ENCODE measurements at places on chromosomes 2 and 18.

DNA sequence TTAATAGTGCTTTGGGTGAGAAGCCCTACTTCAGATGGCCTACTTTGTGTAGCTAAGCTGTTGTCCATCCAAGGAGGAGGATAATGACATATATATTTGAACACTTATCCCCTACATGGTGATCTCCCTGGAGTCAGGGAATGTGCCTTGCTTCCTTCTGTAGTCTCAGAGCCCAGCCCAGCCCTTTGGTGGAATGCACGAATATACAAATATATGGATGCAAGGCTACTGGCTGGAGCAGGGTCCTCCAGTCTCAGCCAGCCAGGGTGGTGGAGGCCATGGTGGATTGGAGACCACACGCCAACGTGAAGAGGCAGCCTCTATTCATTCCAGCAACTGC is 150.6 kb upstream of the RIOK3 start:
- DNase-seq: no peak

- DNase-seq: no peak
Measured at GRCh38 chr2:75192496-75192895, 6.8 kb downstream of the TACR1 start.

- DNase-seq: no peak
Measured at GRCh38 chr2:136796339-136796738, 31.0 kb downstream of the THSD7B start.

DNA sequence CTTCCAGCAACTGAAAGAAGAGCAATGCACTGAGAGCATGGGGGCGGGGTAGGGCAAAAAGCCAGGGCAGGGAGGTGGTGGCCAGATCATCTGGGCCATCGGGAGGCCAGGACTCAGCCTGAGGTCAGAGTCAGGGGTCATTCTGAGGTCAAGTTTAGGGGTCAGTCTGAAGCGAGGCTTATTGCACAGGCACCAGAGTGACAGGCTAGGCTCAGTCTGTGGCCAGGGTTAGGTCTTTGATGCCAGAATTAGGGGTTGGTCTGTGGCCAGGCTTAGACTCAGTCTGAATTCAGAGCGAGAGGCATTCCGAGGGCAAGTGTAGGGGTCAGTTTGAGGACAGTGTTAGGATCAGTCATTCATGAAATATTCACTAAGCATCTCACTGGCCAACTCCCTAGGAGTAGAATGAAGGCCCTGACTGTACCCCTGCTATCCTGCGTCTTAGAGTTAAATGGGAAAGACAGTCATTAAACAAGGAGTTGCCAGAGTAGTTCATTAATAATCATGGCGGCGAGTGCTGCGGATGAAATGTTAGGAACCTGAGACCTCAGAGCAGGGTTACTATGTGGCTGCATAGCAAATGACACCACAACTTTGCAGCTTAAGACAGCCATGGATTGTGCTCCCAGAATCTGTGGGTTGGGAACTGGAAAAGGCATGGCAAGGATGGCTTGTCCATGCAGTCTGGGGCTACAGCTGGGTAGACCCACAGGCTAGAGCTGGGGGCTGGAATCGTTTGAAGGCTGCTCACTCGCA is 198.7 kb downstream of the CYP26B1 start:
- DNase-seq: no peak

- DNase-seq: no peak
Measured at GRCh38 chr2:230953845-230954244, 28.8 kb upstream of the GPR55 start.

DNA sequence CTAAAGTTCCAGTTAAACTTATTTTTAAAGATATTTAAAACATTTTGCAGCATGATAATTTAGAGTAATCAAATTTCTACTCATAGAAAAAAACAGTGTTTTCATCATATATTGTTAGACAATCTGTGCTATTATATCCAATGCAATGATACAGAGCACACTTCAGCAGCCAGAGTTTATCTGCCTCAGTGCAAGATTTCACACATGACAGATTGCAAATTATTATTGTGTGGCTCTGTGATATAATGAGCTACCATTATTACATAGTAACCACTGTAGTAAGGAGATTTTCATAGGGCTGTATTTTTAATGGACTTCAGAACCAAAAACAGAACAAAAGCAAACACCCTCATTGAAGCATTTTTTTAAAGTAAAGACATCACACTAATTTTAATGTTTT is 762.4 kb downstream of the DSC3 start:
- DNase-seq: no peak

DNA sequence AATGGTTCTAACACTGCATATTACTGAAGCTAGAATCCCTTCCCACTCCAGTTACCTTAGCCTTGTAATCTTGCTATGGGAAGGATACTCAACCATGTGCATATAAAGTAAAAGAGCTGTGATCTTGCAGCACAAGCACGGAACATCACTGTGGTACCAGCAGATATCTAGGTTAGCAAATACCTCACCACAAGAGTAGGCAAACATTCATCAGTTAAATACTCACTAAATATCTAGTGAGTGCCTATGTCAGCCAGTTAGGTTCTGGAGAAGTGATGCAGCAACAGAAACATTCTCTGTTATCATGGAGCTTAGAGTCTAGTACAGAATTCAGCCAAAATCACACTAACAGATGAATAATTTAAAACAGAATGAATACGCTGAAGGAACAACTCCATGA is 349.6 kb upstream of the UBE2E3 start:
- no peak for DNase-seq

DNA sequence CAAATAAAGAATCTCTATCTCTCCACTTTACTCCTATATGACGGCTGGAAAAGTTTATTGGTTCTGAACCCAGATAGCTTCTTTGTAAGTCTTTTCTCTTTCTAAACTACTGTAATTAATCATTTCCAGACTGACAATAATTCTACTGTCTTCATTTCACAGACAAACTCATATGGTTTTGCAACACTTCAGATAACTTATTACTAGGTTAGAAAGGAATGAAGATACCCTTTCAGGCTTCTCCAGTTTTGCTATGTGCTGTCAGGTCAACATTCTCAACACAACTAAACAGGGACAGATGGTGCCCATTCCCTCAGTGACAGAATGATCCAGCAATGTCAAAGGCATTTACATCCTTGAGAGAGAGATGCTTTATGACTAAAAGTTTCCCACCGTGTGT is 198.5 kb upstream of the ITGA4 start:
- DNase-seq: no peak

GRCh38 chr2:172467382-172467781 is 40.0 kb downstream of the ITGA6 start:
- DNase-seq: peak; percentile 53

- DNase-seq: peak; percentile 24
Measured at GRCh38 chr2:225566798-225567197, 167.3 kb downstream of the NYAP2 start.

- DNase-seq: peak; percentile 60
Measured at GRCh38 chr2:66582987-66583880, 148.3 kb downstream of the MEIS1 start.

DNA sequence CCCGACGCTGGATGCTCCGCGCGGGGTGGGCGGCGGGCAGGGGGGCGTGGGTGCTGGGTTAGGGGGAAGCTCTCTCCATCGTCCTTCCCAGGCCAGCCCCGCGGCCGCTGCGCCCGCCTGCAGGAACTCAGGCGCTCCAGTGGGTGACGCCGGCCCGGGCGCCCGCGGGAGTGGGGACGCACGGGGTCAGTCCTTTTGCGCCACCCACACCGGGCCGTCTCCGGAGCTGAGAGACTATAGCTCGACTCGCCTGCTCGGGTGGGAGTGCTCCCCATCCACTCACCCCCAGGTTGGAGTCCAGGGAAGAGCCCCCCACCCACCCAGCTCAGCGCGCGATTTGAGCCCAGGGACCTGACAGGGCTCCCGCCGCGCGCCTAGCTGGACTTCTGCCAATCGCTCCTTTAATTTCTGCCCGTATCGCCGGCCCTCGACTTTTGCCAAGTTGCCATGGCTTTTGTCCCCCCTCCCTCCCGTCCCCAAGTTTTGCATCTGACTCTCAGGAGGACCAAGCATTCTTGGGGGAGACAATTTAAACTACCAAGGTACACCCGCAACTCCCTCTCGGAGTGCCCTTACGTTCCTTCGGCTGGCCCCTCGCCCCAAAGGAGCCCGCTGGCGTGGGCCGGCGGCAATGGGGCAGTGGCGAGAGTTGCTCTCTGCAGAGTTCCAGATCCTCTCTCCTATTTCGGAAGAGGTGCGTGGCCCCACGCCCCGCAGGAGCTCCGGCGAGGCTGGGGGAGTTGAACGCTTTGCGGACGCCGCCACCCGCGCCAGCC is 205.8 kb upstream of the SMAD2 start:
- DNase-seq: no peak

- no peak for DNase-seq
Measured at GRCh38 chr2:24363301-24363700, 3.0 kb upstream of the ITSN2 start.

DNA sequence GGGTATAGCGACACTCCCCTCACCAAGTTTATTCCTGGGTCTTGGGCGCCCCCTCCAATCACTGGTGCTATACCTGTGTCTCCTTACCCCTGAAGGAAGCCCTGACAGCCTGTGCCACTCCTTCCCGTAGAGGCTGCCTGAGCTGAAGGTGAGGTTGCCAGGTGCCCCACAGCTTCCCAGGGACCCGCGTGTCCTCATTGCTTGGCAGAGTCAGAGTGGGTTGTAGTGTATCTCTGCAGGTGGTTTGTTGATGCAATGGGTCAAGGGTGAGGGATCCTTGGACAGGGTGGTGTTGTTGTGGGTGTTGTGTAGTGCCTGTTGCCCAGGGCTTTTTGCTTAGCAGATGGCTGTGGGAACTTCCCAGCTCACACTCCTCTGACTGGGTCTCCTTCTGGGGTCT is 438.7 kb upstream of the FSIP2 start:
- no peak for DNase-seq

GRCh38 chr2:105187531-105187930 is 54.0 kb upstream of the GPR45 start:
- no peak for DNase-seq

- DNase-seq: no peak
Measured at GRCh38 chr2:205495819-205496218, 186.5 kb upstream of the NRP2 start.

- peak; percentile 79 for DNase-seq
Measured at GRCh38 chr18:50286391-50287027, 983 bp downstream of the CXXC1 start.

- DNase-seq: no peak
Measured at GRCh38 chr2:15009681-15010080, 377.2 kb downstream of the LRATD1 start.

DNA sequence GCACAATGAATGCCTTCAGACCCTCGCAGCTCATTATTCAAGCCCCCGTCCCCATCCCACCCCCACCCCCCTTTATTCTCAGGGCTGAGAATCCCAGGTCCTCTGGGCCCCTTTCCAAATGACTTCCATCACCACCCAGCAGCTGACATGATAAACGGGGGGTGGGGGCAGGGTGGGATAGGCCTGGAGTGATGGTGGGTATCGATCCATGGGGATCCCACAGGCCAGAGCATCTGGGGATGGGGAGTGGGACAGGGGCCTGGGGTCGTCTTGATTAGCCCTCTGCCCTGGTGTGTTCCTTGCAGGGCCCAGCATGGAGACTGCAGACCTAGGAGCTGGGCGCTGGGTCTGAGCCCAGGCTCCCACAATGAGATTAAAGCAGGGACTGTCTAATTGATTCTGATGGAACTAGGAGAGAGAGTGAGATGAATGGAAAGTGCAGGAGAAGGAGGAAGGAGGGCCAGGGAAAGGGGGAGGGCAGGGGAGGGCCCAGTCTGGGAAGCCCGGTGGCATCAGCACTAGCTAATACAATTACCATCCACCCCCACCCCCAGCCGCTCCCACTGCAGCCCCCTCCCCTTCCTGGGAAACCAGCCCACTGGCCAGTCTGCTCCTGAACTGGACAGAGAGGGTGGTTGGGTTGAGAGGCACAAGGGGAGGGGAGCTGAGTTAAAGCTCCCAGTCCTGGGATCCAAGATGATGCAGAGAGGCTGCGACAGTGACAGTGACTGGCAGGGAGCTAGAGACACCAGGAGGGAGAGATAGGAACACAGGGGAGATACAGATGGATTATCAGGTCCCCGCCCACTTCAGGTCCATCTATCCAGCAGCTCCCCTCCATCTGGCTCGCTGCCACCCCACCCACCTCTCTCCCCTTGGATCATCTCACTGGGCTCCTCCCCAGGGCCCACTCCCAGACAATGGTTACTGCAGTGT is 13.1 kb upstream of the TNS1 start:
- DNase-seq: no peak

GRCh38 chr2:133171393-133172004 is 396.8 kb downstream of the NCKAP5 start:
- peak; percentile 64 for DNase-seq

- DNase-seq: no peak
Measured at GRCh38 chr2:9889812-9890261, 46.6 kb downstream of the TAF1B start.

DNA sequence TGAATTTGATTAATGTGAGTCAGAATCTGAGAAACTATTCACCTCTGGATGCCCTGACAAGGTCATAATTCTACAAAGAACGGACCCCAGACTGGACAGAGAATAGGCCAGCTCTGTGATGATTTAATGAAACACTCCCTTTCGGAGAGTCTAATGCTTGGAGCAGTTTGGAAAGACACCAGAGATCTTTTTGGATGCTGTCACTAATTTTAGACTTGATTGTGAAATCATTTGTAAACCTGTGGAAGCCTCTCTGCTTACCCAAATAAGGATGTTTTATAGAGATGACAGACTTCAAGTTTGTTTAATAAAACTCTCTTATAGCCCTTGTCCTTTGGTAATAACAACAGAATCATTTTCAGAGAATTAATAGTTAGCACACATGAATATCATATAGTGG is 83.5 kb downstream of the MYL12B start:
- DNase-seq: no peak

GRCh38 chr18:61854578-61855448 is 38.0 kb downstream of the RNF152 start:
- DNase-seq: no peak

DNA sequence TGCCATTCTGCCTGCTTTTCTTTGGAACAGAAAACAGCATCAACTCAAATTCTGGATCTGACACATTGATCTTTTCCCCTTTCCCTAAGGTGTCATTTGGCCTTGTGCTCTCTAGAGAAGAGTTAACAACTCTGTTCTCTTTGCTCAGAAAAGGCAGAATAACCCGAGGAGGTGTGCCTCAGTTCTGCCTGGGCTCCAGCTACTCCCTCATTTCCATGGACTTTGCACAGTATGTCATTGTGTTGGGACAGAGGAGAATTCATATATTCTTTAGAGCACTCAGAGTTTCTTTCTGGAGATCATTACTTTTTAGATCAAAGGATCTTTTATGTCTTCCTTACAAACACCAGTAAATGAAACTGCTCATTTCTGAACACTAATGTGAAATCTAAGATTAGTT is 249.1 kb downstream of the PHLPP1 start:
- no peak for DNase-seq

DNA sequence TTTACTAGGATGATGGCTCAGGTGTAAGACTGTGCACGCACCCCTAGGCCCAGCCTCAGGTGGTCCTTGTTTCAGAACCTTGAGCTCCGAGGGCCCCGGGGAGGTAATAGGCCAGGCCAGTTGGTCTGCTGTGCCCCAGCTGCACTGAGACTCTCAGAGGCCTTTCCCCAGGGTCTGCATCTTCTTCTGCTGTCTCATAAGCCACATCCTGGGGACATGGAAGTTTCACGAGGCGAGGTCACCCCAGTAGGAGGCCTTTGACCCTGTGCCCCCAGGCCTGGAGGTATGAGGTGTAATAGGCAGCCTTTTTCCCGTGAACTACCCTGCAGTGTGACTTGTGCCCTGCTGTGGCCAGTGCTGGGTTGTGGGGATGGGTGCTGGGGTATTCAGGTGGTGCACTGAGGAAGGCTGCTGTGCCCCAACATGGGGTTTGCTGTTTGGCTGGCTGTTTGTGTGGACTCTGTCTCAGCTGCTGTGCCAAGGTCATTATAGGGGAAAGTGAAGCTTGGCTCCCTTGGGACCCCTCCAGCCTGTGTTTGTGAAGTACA is 6.9 kb downstream of the OXER1 start:
- no peak for DNase-seq

- no peak for DNase-seq
Measured at GRCh38 chr2:214593727-214594126, 182.9 kb downstream of the VWC2L start.

Data from hematopoietic multipotent progenitor cell treated with erythropoietin and hydrocortisone succinate and interleukin-3 and kit ligand, for 4 days (in vitro differentiated cells).